ENCODE measurements at places on chromosomes 12 and 14.

GRCh38 chr12:122646517-122647217, 56.5 kb downstream of the HCAR2 start:
- peak; percentile 43 for DNase-seq

- DNase-seq = no peak
Observed at GRCh38 chr12:101013993-101014392, 196.0 kb downstream of the SLC5A8 start.

- DNase-seq = no peak
Observed at GRCh38 chr14:38004610-38004879, 203.2 kb upstream of the SSTR1 start.

DNA sequence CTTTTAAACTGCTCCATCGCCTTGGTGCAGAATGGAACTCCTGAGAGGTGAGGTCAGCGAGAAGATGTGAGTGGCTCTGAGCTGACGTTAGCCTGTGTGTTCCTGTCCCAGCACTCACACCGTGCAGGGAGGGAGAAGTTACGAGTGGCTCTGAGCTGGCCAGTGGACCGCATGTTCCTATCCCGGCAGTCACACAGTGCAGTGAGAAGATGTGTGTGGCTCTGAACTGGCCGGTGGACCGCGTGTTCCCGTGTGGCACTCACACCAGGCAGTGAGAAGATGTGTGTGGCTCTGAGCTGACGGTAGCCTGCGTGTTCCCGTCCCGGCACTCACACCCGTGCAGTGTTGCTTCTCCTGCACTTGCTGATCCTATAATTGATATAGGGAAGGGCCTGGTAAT, 59.9 kb downstream of the VCPKMT start:
- DNase-seq = no peak

GRCh38 chr12:106135781-106136180, 3.0 kb downstream of the NUAK1 start:
- no peak for DNase-seq

DNA sequence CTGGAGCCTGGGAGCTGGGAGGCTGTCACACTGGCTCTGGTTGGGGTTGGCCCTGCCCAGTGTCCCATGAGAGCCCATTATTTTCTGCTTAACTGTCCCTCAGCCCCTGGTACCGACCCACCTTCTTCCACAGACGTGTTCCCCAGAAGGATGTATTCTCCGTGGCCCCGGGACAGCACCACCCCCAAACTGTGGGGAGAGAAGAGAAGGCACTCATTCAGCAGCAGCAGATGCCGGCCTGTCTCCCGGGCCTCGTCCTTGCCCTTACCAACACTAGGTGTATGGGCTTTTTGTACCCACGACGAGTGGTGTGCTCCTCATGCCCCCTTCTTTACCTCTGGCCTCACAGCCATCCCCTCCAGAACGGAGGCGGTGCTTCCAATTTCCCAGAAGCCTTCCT, 38.1 kb downstream of the LRTM2 start:
- no peak for DNase-seq

DNA sequence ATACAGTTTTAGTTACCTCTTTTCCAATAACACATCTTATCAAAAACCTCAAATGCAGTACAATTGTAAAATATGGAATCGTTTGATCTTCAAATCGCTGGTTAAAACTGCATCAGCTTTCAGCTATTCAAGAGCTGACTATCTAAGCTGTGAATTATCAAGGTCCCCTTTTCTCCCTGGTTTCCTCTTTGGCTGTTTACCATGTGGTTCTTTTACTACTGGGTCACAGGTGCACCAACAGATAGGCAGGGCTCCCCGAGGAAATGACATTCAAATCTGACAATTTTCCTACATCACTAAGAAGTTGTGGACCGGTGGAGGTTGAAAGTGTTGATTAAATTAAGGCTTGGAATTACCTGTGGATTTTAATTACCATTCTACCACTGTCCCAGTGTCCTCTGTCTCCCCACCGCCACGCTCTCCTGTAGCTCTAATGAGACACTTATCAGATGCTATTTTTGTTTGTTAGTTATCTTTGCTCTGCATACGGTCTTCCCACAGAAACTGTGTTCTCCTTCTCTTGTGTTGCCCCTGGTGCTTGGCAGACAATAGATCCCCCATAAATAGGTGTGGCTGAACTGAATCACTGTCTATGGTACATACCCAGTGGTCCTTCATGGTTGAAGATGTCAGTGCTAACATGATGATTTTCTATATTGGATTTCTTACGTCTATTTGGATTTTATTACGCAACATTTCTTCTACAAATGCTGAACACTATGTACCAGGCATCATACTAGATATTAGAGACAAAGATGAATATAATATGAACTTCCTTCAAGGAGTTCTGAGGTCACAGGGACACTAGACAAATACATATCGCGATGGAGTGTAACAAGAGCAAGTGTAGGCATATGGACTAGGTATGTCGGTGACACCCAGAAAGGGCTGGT, 20.9 kb upstream of the PLXNC1 start:
- no peak for DNase-seq

GRCh38 chr12:131105736-131106348, 152.1 kb downstream of the ADGRD1 start:
- peak; percentile 43 for DNase-seq

DNA sequence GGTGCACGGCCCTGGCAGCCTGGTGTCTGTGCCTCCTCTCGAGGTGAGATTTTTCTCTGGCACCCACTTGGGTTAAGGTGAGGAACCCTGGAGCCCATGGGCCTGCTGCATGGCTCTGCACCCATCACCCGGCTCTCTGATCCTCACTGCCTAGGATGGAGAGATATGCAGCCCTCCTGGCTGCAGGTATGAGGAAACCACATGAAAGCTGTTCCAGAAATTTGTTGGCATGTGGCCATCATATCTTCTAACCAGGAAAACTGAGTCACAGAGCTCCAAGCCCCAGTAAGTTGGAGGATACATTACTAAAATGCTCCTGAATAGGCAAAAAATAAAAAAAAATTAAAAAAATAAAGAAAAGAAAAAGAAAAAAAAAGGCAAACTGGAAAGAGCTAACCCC, 39.3 kb upstream of the DDX11 start:
- no peak for DNase-seq

DNA sequence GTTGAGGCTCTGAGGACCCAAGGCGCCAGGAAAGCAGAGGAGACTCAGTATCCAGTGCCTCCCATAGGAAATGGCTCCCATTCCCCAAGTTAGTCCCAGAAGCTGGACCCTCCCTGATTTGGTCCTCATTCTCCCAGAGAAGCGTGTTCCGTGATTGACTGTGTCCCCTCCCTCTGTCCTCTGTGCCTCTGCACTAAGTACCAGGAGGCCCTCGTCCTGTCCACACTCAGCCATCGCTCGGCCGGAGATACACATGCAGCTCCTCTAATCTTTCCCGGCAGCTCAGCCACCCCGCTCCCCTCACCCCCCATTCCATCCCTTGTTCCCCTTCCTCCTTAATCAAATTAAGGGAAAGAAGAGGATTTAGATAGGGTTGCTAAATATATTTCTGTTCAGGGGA, 28.3 kb upstream of the ATP2A2 start:
- no peak for DNase-seq

DNA sequence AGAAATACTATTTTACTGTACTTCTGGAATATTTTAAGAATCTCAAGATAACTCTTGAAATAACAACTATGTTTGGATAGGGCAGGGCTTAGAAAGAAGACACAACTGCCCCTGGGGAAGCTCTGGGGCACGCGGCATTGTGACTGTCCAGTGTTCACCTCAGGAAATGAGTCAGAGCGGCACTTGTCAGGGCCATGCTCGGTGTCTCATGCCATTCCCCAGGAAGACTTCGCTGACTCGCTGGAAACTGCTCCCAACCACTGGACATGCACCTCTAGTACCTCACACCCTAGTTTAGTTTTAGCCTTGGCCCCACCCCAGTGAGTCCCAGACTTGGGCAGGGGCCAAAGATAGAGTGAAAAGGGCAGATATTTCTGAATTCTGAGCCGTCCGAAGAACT, 192.0 kb downstream of the TTC7B start:
- no peak for DNase-seq

GRCh38 chr12:52871291-52872039, 22.7 kb upstream of the KRT78 start:
- DNase-seq = peak; percentile 49

DNA sequence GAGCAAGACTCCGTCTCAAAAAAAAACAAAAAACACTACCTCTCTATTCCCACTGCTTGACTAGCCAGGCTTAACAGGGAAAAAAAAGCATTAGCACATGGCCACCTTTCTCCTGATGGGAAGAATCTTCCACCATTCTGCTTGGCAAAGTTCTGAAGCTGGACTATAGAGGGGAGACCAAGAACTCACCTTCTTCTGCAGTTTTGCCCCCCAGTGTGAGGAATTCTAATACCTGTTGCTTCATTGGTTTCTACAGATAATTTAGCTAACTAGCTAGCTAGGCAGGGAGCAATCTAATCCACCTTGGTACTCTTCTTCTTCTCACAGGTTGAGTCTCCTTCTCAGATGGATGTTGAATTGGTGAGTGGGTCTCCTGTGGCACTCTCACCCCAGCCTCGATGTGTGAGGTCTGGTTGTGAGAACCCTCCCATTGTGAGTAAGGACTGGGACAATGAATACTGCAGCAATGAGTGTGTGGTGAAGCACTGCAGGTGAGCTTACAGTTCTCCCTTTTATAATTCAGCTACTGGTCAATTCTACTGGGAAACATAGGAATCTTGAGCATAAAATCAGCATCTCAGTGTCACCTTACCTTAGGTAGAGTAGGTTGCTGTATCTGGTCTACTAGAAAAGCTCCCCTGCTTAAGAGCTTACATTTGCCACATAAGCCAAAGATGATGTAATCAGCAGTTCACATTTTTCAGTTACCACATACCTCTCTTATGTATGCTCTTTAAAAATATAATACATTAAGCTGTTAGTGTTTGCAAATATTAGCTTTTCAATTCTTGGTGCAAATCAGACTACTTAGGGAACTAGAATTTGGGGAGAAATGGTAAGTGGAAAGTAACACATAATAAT, 16.0 kb downstream of the METTL3 start:
- DNase-seq = no peak

DNA sequence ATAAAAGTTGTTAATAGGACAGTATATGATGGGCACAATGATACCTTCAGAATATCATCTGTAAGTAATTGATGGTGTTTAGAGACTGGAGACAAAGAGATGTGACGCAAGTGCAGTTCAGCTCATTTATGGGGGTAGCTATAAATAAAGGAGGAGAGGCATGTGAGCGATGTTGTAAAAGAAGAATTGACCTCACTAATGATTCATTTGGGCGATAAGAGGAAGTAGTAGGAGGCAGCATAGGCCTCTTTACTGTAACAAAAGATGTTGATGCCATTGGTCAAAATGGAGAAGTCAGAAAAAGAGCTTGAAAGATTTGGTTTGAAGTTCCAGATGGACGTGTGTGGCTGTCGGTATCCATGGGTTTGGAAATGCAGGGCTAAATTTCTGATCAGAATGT, 70.0 kb downstream of the FLRT2 start:
- DNase-seq = no peak

GRCh38 chr14:93343797-93344196, 3.2 kb upstream of the COX8C start:
- DNase-seq = no peak

- no peak for DNase-seq
Observed at GRCh38 chr12:23098110-23098509, 473.1 kb downstream of the ETNK1 start.

Data from CD4-positive, alpha-beta T cell treated with Interleukin-17A for 1 hour (primary cell).